ENCODE measurements at places on chromosomes 16 and 17.
A peak's percentile ranks its signal among the peaks of the same experiment; 100 is the strongest.

- peak; percentile 89 for DNase-seq
Observed at GRCh38 chr17:8118769-8119580, 661 bp upstream of the ALOXE3 start.

DNA sequence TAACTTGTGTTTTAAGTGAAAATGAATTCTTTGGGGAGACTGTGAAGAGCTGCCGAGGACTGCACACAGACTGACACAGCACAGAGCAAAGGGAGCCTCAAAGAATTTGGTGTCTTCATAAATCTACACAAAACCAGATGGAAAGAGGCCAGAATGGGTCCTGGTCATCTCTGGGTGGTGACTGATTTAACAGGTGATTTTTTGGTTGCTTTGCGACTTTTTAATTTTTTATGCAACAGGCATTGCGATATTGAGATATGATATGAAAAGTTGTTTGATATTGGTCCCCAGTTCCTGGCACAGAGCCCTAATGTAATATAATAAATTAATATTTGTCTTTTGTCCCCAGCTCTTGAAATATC, 12.6 kb upstream of the EIF1 start:
- no peak for DNase-seq

DNA sequence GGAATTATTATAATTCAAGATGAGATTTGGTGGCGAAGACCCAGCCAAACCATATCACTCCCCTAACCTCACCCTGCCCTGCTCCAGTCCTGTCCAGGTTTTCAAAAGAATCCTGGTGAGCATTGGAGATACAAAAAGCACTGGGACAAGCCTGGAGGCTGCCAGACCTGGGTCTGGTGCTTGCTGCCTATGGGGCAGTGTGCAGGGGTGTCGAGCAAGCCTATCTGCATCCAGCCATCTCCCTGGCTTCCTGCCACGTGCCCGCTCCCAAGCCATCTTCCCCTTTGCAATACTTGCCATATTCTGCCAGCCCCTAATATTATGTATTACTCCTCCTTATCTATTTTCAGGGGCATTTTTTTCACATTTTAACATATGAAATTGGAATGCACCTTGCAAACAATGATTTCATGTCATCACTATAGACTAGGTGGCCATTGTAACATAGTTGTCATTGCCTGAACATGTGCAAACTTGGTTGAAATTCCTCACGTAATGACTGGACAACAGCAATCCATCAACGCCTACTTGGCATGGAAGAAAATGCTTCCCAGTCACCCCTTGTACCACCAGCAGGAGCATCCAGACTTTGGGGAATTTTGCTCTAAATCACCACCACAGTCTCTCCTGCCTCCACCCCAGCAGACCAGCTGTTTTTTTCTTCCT, 8.1 kb upstream of the KDM8 start:
- DNase-seq = no peak

DNA sequence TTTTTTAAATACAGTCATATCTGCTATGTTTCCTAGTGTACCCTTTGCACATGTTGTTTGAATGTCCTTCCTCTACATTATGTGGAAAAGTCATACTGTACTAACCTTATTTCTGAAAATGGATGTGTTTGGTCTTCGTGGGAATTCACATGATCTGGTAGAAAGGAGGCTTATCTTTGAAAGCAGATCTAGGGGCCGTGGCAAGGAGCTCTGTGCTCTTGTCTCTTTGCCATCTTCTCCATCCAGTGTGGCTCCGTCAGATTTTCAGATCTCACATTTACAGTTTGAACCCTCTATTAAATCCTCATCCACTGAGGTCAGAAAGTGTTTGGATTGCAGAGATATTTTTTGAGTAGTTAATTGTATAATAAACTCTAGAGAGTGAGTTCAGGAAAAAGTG, 32.9 kb downstream of the MAP2K4 start:
- no peak for DNase-seq

DNA sequence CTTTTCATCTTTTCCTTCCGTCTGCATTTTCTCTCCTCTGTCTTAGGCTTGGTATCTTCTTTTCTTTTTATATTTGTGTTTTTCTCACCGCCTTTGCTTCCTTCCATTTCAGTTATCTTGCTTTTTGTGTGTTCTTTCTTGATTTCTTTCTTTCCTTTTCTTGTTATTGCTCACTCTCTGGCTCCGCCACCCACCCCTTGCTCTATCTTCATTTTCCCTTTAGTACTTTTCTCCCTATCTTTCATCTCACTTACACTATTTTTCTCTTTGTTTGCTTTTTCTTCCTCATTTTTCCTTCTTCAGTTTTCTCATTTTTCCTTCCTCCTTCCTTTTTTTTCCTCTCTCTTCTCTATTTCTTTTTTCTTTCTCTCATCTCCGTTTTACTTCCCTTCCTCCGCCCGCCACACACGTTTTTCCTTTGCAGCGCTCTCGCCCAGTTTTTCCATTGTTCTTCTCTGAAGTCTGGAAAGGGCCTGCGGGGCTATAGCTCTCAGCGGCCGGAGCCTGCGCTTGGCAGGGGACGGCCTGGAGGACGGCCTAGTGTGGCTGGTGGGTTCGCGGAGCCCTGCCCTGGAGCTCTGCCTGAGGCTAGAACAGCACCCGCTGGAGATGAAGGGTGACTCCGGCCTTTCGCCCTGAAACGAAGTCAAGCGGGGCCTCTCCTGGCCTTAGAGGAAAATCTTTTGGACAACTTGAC, 5.2 kb upstream of the HOXB13 start:
- DNase-seq = no peak

- DNase-seq = peak; percentile 17
Observed at GRCh38 chr17:6894206-6894528, 62.6 kb upstream of the TEKT1 start.

DNA sequence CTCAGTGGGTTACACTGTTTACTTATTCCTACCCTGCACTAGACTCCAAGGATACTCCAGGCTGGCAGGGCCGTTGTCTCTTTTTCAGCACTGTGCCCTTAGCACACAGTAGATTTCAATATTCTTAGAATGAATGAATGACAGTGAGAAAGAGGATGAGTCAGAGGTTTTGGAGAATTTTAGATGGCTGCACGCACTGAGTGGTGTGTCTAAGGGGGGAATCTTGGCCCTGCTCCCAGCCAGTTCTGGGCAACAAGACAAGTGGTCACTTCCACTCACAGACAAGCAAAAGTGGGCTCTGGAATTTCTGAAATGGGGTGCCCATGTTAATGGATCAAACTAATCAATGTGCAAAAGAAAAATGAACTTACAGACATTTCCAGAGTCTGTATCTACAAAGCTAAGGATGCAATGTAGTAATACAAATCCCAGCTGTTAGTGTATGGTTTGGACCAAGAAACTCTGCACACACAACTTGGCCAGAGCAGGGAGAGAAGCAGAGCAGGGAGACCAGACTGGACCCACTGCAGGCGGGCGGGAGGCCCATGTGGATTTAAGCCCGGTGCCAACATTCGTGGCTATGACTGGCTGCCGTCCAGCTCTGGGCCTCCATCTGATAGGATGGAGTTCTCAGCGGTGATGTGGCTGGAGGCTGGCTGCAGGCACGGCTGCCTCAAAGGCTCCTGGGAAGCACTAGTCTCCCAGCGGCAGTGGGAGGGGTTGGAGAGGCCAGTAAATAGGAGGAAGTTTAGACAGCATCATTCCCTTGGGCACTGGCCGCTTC, 95.6 kb upstream of the CDYL2 start:
- peak; percentile 7 for DNase-seq

DNA sequence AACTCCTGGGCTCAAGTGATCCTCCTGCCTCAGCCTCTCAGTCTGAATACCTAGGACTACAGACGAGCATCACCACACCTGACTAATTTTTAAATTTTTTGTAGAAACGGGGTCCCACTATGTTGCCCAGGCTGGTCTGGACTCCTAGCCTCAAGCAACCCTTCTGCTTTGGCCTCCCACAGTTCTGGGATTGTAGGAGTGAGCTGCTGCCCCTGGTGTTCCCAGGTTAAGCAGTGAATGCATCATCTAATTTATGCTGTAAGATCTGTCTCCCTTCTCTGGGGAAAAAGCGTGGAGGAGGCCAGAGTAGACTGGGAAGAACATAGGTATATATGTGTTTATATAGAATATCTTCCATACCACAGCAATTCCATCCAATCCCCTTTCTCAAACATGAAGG, 6.6 kb upstream of the N4BP1 start:
- no peak for DNase-seq

DNA sequence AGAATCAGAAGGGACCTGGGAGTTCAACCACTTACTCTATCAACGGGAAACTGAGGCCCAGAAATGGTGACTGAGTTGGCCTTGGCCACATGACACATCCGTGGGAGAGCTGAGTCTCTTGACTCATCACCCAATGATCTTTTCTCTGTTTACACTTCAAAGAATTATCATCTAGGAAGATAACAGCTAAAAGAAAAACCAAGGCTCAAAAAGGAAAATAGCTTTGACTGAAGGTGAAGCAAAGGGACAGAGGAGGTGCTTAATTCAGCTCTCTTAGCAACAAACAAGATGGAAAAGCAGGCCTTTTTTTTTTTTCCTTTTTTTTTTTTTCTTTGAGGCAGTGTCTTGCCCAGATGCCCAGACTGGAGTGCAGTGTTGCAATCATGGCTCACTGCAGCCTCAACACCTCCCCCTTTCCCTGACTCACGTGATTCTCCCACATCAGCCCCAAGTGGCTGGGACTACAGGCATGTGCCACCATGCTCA, 16.7 kb downstream of the ERCC4 start:
- peak; percentile 57 for DNase-seq

GRCh38 chr16:49912721-49913120, 56.8 kb upstream of the ZNF423 start:
- DNase-seq = no peak

- no peak for DNase-seq
Observed at GRCh38 chr16:88451586-88452481, 1.2 kb upstream of the ZFPM1 start.

- DNase-seq = no peak
Observed at GRCh38 chr16:12184419-12184917, 207.9 kb downstream of the SNX29 start.

- DNase-seq = no peak
Observed at GRCh38 chr17:17191961-17192381, 14.2 kb downstream of the PLD6 start.

GRCh38 chr16:50369133-50369804, 481 bp upstream of the BRD7 start:
- DNase-seq = no peak

DNA sequence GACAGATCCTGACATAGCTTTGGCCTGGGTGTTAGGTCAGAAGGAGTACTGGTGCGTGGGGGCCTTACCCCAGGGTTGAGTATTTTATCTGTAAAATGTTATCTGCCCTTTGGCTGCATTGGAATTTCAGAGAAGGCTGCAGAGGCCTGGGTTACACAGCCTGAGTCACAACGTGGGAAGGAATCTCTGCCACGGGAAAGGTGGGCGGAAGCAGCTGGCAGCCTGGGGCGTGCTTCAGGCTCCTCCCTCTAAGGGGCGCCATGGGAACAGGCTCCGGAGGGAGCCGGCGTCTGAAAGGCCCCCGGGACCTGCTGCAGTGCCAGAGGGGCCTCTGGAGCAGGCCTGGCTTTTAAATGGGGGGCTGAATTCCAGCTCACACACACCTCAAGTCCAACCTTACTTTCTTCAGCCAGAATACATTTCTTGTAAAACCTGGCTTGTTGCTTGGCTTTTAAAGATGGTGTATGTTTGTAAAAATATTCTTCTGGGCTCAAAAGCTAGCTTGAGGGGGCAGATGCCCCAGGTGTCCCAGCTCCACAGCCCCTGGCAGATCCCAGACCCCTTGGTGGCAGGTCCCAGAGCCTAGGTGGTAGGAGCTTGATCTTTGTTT, 142.2 kb downstream of the RAB11FIP4 start:
- peak; percentile 91 for DNase-seq

GRCh38 chr16:29743827-29744531, 1.8 kb downstream of the C16orf54 start:
- DNase-seq = no peak

GRCh38 chr17:2412561-2413021, 11.7 kb upstream of the MNT start:
- DNase-seq = no peak

GRCh38 chr17:8275421-8276290, 12.8 kb upstream of the RANGRF start:
- DNase-seq = no peak

- DNase-seq = no peak
Observed at GRCh38 chr16:49548325-49548970, 174.8 kb downstream of the C16orf78 start.
